Brain (organoid and tissue), 16 donors: ENCODE measurements at places on chromosomes 7 and 10. TPM values are rescaled to one million over a fixed set of nuclear protein-coding genes. Genes with fewer than 3 reads are reported as not detected.

Gene GPNMB
- polyA plus RNA-seq = 12.1 TPM

Gene EGFR
- 15.0 TPM for polyA plus RNA-seq

Gene NODAL
- polyA plus RNA-seq = 1.3 TPM

Gene TRRAP
- 32.3 TPM for polyA plus RNA-seq

Gene EMX2
- 11.4 TPM for polyA plus RNA-seq

Gene PON3
- 0.56 TPM for polyA plus RNA-seq

Gene SNX10
- 15.5 TPM for polyA plus RNA-seq

Gene CDHR1
- 6.4 TPM for polyA plus RNA-seq

Gene PCDH15
- polyA plus RNA-seq = 0.87 TPM

Gene SFRP5
- polyA plus RNA-seq = 1.9 TPM

Gene ZNF786
- polyA plus RNA-seq = 4.0 TPM
